ENCODE measurements at places on chromosomes 3 and 15.

DNA sequence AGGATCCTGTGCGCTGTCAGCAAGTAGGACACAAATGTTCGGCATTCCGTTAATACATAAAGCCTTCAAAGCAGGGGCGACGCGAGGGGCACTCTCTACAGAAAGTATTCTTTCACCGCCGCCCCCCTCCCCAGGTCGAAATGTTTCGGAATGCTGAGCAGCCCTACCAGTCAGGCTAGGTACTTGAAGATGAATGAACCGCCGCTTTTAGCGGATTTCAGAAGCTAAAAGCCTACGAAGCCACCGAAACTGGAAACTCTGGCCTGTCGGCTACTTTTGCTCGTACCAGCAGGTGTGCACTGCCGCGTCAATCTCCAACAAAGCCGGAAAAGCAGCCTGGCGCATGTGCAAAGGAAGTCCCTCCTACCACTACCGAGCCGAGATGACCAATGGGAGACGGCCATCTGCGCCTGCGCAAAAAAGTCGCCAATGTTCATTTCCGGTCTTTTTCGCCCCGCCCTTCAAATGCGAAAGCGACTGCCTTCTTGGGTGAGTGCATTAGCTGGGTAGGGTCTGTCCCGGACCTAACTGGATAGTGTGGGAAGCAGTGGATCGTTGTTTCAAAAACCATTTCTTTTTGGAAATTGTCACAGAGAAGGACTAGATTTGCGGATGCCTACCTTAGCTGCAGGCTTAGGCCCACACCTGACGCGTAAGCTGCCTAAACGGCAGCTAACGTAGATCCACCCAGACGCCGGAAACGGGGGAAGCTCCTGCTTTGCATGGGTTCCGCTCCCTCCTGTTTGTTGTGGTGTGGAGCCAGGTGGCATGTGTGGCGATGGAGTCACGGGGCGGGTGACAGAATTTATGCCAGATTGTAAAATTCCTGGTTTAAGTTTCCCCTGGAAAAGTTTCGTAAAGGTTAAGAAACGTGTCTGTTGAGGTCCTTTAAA is at the start of gene WDR5B:
Gene WDR5B, minus strand, starts transcription at position 301 of the 893 bp plus-strand sequence. CDS start 534 bp downstream, outside the sequence.
- DNase-seq: no peak

DNA sequence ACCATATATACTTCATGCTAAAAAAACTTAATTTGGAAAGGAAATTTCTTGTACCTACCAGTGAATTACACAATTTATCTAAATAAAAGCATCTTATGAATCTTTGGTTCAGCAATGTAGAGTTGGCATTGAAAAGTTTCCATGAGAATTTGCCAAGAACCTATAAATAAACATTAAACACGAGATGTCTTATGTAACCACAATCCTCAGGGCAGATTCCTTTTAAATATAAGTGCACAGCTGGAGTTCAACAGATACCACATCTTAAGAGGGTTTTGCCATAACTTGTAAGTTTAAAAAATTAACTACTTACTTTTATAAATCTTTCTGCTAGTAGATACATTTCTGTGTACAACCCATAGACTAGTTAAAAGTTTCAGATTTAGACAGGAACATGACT is 499.3 kb upstream of the ARRDC4 start:
- no peak for DNase-seq

GRCh38 chr3:131883711-131884407 is 151.0 kb downstream of the CPNE4 start:
- no peak for DNase-seq

DNA sequence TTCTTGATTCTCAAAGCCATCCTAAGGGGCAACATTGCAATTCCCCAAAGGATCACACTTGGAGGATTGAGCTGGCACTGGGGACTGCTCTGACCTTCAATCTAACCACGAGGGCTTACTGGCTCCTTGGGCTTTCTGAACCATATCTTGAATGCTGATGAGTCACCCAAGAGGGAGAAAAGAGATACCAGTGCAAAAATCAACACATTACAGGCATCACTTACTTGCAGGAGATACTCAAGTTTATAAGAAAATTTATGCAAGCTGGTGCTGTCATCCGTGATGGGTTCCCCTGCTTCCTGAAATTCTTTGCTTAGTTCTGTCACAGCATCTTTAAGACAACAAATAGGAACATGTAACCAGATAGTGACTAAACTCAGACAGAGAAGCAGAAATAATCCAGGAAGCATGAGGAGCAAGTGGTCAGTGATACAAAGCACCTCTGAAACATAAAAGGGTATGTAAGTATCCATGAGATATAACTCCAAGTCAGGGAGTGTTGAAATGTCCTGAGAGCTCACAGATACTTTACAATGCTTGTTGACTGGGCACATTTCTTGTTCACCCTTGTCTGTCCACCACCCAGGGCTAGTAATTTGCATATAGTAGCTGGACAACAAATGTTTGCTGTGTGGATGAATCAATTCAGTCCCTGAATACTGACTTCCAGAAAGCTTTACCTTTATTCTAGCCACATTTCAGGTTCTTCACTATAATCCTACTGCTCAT is 14.1 kb downstream of the FYCO1 start:
- no peak for DNase-seq

GRCh38 chr3:127365163-127365798 is 77.4 kb upstream of the PRR20G start:
- no peak for DNase-seq

DNA sequence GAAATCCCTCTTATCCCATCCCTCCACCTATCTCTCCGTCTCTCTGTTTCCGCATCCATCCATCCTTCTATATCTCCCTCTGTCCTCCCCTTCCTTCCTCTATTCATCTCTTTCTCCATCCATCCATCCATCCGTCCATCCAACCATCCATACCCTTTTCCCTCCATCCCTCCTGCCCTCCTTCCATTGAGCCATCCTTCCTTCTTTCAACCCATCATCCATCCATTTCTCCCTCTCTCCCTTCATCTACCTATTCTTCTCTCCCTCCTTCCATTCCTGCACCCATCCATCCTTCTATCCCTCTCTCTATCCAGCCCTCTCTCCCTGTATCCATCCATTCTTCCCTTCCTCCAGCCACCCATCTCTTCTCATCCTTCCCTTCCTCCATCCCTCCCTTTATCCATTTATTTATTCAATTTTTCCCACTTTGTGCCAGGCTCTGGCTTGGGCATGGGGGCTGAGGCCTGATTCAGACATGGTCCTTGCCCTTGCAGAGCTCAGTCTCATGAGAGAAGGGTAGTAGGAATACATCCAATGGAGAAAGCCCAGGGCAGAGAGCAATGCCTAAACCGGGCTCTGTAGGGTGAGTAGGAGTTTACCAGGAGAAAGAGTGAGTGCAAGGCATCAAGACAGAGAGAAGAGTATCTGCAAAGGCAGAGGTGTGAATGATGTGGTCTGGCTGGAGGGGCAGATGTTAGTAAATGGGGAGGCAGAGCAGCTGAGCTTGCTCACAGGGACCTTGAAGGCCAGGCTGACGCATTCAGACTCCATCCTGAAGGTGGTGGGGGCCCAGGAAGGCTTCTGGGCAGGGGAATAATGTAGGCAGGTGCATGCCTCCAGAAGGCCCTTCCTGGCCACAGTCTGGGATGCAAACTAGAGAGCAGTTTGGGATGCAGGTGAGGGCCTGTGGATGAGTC is 19.5 kb upstream of the FBLN2 start:
- no peak for DNase-seq
